Stimulated activated CD8-positive, alpha-beta memory T cell treated with anti-CD3 and anti-CD28 coated beads, Interleukin-15, amount 100 ng/mL, for 24 hours (primary cell): ENCODE measurements at places on chromosomes 16 and 17.

DNA sequence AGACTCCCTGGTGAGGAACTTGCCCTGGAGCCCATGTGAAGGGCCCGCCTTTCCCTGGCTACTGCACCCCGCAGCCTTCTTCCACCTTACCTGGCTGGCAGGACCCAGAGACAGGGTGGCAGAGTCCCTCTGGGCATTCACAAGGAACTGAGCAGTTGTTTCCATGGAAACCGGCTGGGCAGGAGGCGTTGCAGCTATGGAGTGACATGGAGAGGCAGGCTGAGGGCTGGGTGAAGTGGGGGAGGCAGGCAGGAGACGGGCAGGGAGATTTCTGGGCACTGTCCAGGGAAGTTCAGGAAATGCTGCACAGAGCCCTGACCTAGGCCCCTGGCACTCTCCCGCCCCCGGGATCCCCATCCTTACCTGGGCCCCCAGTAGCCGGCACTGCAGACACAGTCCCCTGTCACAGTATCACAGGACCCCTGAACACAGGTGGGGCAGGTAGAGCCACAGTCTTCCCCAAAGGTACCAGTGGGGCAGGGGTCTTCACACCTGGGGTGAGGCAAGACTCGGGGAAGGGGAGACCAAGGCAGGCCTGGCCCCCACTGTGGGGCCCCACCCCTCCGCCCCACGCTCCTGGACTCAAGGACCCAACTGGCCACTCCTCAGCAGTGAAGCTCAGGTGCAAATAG is 5.9 kb downstream of the SCARF1 start:
- no peak for DNase-seq

GRCh38 chr17:38885728-38886642 is 16.1 kb downstream of the LASP1 start:
- DNase-seq, result no peak

DNA sequence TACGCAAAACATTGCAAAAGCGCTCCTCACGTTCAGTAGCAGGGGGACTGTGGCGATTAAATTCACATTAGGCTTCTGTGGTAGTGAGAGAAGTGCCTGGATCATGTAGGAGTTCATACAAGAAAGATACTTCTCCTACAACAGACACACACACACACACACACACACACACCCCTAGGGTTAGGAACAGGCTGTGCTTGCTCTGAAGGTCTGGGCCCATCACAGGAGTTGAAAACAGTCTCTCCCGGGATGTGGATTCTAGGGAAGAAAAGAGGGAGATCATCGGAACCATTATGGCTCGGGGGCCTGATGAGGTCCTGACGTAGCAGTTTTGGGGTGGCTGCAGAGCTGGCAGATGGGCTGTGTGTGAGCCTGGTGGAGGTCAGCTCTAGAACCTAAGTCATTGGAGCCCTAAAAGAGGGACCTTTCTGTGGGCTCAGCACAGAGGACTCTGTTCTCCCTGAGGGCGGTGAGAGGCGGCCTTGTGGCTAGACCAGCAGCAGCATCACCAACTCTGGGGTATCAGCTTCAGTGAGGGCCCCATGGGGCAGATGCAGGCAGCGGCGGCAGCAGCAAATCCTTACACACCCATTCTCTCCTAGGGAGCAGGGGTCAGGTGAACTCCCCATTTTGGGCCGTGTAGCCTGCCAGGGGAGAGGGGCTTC is 7.2 kb downstream of the SLC47A1 start:
- no peak for DNase-seq

DNA sequence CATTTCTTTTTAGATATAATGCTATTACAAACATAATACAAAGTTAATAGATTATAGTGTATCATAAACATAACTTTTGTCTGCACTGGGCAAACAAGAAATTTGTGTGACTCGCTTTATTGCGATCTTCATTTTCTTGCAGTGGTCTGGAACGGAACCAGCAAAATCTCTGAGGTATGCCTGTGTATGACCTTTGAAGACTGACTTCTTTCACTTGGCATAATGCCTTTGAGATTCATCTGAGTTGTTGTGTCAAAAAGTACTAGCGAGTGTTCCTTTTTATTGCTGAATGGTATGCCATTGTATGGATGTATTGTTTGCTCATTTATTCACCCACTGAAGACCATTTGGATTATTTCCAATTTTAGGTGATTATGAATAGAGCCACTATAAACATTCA is 69.2 kb downstream of the TANC2 start:
- DNase-seq, result no peak

DNA sequence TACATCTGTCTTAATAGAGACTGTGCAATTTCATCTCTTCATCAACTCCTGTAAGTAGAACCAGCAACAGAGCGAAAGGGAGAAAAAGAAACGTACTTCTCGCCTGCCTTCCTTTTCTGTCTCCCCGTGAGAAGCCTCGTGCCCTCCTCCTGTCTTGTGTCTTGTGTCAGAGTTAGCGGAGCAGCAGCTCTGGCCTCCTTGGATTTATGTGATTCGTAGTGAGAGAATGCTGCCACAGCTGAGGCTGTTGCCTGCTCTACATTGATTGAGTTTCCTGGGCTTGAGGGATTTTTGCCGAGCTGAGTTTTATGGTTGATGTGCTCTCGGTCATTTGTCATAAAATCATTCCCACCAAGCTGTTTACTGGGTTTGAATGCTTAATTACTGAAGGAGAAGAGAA is 579.1 kb upstream of the RBFOX1 start:
- no peak for DNase-seq

DNA sequence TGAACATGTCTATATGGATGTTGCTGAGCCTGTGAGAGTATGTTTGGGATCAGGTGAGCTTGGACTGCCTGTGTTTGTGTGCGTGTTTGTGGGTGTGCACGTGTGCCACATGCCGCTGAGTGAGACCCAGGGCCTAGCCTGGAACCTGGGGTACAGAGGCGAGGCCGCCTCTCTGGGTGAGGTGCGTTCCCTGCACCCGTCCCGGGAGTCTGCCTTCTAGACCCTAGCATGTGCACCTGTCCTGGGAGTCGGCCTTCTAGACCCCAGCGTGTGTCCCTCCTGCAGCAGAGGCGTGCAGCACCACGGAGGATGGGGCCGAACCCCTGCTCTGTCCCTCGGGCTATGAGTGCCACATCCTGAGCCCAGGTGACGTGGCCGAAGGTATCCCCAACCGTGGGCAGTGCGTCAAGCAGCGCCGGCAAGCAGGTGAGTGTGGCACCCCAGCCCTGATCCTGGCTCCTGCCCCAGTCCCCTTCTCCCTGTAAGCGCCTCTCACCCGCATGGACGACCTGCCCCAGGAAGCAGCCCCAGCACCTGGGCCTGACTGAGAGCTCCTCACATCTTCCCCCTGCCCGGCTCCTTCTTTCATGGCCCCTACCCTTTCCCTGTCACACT is 24.6 kb downstream of the WFDC1 start:
- DNase-seq, result no peak

DNA sequence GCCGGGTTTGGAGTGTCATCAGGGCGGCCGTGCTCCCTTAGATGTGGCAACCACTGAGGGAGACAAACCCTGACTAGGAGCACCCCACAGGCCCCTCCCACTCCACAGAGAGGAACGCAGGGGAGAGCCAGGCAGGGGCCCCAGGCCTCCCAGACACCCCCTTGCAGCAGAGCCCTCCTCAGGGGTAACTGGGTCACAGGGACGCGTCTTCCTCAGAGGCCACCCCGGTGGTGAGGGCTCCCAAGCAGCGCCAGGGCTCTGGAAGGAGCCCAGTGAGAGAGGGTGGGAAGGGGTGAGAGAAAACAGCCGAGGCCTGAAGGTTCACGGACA is 11.4 kb downstream of the FSCN2 start:
- DNase-seq, result no peak

DNA sequence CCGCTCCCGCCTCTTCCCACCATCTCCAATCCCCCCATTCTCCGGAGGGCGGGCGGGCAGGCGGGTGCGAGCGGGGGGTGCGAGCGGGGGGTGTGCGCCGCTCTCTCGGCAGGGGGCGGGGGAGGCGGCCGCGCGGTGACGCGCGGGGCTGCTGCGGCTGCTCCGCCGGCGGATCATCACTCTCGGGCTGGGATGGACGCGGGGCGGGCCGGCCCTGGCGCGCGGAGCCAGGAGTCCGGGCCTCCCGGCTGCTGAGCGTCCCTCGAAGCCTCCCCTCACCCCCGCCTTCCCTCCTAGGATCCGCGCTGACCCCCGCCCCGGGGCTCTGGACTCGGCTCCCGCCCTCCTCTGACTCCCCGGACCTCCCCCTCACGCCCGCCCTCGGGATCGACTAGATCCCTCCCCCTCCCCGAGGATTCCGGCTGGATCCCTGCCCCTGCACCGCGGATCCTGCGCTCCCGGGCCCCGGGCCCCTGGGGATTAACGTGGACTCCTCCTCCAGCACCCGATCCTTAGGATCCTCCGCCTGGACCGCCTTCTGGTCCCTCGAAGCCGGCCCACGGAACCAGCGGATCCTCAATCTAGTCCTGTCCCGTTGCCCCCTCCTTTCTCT is 946 bp upstream of the TMEM256 start:
- no peak for DNase-seq

DNA sequence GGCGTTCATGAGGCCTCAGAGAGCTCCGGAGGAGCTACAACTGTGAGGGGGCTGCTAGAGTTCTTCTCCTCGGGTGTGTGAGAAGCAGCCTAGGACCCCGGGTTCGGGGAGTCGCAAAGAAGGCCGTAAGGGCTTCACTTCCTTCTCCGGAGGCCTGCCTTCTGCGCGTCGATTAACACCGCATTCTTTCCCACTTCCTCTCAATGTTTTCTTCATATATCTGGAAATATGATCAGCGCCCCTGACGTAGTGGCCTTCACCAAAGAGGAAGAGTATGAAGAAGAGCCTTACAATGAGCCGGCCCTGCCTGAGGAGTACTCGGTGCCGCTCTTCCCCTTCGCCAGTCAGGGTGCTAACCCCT is 449 bp downstream of the SMCR8 start:
- DNase-seq, result no peak

GRCh38 chr16:67883146-67883871 is 1.4 kb upstream of the NRN1L start:
- no peak for DNase-seq

DNA sequence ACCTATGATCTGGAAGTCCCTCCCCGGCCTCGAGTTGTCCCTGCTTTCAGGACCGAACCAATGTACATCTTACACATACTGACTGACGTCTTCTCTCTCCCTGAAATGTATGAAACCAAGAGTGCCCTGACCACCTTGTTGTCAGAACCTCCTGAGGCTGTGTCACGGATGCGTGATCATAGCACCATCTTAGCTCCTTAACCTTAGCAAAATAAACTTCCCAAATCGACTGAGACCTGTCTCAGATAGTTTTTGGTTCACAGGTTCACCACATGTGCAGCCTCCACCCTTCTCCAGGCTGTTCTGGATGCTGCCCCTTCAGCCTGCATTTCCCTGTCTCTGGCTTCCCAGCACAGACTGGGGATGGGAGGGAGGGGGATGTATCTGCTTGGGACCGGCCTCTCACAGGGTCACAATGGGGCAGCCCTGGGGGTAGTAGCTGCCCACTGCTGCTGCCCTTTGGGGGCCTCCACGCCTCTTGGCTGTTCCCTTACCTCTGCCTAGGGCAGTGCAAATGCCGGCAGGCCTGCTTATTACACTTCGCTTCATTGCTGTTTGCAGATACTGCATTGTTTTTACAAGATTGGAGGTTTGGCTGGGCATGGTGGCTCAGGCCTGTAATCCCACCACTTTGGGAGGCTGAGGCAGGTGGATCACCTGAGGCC is 69.8 kb downstream of the NT5M start:
- no peak for DNase-seq

GRCh38 chr16:9476744-9477143 is 385.3 kb downstream of the HAPSTR1 start:
- DNase-seq, result no peak

DNA sequence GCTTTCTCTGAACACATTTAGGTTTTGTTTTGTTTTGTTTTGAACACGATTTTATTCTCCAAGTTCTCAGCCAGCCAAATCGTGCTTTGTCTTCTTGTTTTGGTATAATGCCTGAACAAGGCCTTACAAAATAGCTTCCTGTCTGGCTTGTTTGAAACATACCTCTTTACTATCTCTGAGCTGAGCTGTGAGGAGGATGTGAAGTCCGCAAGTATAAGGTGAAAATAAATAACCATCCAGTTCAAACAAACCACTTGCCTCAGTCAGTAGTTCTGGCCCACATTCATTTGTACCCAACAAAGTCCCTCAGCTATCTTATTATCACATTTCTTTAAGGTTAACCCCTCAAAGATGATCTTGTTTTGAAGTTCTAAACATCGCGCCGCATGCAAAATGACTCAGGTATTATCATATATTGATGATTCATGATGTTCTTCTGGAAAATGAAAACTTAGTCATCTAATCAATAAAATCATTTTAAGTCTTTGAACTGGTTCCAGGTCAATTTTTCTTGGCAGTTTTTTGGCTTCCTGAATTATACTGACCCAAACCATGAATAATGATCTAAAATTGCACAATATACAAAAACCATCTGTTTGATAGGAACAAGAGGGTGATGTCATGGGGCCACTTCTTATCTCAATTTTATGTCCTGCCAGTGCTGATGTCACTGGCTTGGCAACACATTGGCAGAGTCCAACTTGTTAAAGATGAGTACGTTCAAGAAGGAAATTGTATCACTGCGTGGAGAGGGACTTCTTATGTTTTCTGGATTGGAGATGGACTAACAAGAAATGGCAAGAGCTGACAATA is 694.3 kb downstream of the KCNJ2 start:
- no peak for DNase-seq

- no peak for DNase-seq
These were observed 20.2 kb upstream of the SPPL2C start for GRCh38 chr17:45824475-45824874.

DNA sequence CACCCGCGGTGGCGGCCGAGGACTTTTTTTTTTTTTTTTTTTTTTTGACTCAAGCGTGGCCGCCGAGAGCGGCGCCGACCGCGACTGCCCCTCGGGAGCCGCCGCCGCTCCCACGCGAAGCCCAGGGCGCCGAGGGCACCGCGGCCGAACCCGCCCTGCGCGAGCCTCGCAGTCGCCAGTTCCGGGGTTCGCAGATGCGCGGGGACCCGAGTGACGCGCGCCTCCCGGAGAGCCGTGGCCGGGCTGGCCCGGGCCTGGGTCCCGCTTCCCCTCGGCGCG is 1.1 kb downstream of the METRNL start:
- no peak for DNase-seq

DNA sequence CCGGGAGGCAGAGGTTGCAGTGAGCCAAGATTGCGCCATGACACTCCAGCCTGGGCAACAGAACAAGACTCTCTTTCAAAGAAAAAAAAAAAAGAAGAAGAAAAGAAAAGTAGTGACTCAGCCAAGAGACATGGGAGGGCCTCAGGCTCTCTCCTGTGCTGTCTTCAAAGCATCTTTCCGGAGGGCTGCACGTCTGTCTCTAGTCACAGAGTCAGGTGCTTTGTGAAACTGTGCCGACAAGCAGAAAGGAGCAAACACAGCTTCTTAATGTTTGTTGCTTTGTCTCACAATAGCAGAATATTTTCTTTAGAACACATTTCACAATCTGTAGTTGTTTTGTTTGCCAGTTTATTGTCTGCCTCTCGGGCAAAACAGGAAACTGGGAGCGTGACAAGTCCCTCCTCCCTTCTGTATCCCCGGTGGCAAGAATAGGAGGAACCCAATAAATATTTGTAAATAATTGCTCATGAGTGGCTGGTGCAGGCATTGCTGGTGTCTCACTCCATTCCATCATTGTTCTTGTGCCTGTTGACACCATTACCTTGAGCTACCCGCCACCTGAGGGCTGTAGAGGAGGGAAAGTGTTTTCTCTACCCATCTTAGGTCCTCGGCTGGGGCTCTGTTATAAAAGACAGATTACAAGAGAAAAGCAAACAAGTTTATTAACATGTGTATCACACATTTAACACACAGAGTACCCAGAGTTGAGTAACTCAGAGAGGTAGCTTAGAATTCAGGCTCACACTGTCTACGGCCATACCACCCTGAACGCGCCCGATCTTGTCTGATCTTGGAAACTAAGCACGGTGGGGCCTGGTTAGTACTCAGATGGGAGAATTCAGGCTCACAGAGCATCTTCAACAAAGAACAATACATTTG is 5.5 kb downstream of the GAST start:
- DNase-seq, result no peak
